ENCODE measurements at places on chromosomes 4 and X.
A peak's percentile ranks its signal among the peaks of the same experiment; 100 is the strongest.

- no peak for DNase-seq
Observed at GRCh38 chrX:74461384-74461783, 40.1 kb downstream of the SLC16A2 start.

GRCh38 chr4:87916626-87917025 lies 58.9 kb upstream of the SPP1 start:
- DNase-seq: no peak

DNA sequence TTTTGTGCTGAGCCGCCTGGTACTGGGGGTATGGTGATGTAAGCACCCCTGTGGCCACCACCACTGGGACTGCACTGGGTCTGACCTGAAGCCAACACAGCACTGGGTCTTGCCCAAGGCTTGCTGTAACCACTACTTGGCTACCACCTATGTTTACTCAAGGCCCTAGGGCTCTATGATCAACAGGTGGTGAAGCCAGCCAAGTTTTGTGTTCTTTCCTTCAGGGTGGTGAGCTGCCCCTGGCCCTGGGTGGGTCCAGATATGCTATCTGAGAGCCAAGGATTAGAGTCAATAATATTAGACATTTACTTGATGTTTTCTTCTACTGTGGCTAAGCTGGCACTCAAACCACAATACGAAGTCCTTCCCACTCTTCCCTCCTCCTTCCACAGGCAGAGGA lies 55.1 kb upstream of the PAGE4 start:
- DNase-seq: no peak

- DNase-seq: peak; percentile 67
Observed at GRCh38 chrX:130170752-130171445, 863 bp upstream of the RAB33A start.

DNA sequence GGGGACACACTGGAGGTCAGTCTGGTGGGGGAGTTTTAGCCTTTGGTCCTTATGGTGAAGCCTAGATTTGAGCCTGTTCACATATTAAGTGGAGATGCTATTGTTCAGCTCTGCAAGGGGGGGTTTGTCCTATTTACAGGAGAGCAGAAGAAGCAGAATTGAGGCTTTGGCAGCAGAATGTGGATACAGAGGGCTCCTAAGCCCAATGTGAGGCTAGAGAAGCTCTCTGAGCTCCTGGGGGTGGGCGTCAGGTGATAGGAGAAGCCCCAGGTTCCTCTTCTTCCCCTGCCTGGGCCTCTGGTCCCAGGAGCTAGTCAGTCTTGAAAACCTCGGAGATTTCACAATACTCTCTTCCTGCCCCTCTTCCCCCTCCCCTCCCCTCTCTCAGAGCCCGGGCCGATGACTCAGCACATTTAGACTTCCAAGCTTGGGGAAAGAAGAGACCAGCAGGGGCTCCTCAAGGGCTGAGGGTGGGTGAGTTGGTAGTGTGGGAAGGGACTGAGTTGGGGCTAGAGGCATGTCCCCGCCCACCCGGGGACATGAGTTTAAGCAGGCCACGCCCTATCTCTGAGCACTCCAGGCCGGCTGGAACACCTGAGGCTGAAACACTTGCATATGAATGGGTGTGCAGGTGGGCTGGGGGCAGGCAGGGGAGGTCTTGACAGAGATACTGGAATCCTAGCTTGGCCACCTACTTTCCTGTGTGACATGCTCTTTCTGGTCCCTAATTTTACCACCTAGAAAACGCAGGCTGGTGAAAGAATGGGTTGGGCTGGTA lies 3.4 kb downstream of the TFE3 start:
- DNase-seq: no peak

DNA sequence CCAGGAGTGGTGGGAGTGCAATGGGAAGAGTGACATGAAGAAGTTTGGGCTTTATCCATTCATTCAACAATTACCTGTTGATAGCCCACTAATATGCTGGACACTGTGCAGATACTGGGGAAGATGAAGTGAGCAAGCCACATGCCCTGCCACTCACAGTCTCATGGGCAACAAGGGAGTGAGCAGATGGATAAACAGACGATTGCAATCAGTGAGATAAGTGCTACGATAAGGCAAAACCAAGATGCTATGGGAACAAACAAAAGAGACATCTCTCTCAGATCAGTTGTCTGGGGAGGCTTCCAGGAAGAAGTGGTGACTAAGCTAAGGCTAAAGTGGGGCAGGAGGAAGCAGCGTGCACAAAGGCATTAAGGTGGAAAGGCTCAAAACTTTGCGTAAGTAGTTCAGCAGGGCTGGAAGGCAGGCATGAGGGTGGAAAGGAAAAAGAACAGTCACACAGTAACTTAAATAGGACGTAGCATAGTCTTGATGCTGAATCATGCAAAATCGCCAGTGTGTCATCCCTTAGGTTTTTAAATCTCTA lies 31.7 kb downstream of the GAB3 start:
- peak; percentile 50 for DNase-seq

Data from stimulated activated naive CD8-positive, alpha-beta T cell treated with anti-CD3 and anti-CD28 coated beads, Interleukin-15, amount 100 ng/mL, for 72 hours (primary cell).